ENCODE measurements at places on chromosomes 5 and 9.
A peak's percentile ranks its signal among the peaks of the same experiment; 100 is the strongest.

DNA sequence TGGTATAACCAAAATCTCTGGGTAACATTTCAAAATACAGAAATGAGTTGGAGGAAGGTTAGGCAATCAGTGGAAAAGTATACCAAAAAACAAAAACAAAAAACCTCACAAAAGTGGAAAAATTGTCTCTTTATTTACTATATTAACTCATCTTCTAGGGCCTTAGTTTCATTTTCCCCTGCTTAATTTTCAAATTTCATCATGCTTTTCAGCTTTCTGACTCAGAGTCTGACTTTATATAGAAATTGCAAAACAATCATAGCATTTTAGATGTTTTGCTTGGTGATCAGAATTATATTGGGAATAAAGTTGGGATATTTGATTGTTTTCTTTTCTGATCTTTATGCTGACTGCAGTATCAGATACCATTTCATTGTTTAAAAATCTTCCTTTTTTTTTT is 257.0 kb upstream of the PRR16 start:
- DNase-seq = no peak

DNA sequence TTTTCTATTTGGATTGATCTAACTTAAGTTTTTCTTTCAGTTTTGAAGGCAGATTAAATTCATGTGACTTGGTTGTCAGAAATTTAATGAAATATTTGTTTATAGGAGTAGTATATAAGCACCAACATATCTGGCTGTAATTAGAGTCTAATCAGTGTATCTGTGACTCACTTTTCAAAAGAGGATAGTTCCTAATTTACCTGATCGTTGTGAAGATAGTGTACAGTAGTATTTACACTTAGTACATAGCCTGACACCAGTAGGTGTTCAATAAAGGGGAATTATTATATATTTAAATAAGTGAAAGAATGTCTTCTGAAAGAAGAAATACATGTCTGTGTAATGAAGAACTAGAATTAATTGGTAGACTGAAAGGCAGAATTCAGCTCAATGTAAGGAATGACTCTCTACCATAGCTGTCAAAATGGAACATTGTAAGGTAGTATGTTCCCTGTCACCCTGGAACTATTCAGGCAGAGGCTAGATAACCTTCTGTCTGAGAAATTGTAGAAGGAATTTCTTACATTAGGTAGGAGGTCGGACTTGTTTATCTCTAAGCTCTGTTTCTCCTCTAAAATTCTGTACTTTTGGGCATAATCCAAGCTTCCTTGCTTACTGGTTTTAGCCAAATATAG is 8.6 kb downstream of the TGFBR1 start:
- no peak for DNase-seq

DNA sequence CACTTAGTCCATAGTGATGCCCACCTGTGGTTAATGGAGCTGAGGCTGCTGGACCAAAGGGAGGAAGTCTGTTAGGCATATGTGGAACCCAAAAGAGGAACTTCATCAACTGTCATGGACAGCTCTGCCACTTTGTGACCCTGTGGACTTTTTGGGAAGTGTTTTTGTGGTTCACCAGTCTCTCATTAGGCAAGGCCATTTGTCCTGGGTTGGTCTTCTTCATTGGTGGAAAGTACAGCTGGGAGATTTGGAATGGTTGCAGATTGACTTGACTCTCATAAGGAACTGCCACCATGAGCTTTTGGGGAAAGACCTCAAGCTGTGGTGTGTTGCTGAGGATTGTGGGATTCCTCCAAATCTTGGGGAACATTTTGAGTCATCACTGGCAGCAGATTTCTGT is 31.9 kb upstream of the IL12B start:
- DNase-seq = no peak

- DNase-seq = peak; percentile 69
These were observed 57.9 kb downstream of the DIAPH1 start for GRCh38 chr5:141560725-141561483.

DNA sequence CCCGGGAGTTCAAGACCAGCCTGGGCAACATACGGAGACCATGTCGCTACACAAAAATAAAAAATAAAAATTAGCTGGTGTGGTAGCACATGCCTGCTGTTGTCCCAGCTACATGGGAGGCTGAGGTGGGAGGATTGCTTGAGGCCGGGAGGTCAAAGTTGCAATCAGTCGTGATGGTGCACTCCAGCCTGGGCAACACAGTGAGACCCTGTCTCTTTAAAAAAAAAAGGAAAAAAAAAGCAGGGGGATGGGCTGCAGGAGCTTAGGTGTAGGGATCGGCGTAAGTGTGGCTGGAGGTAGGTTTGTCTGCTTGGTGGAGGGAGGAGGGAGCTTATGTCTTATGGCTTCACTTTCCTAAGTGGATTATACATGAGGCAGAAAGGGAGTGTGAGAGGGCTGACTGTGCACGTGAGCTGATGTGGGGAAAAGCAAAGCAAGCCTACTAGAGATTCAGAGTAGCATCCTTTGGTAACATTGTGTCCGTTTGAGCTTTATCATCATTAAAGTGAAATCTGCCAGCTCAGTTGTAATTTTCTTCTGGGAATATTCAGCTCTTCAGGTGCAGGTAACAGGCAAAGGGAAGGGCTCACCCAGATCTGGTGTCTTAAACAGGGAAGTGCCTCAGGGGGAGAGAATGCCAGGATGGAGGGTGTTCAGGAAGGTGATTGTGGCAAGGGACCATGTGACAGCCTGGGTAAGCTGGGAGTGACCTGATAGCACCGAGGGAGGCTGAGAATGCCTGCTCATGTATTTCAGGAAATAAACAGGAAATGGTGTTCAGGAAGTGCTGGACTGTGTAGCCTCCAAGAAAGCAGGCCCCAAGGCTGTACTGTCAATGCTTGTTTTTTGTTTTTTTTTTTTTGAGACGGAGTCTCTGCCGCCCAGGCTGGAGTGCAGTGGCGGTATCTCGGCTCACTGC is 17.6 kb upstream of the SETX start:
- no peak for DNase-seq

- peak; percentile 22 for DNase-seq
These were observed 185.0 kb upstream of the ELL2 start for GRCh38 chr5:96146675-96147074.

DNA sequence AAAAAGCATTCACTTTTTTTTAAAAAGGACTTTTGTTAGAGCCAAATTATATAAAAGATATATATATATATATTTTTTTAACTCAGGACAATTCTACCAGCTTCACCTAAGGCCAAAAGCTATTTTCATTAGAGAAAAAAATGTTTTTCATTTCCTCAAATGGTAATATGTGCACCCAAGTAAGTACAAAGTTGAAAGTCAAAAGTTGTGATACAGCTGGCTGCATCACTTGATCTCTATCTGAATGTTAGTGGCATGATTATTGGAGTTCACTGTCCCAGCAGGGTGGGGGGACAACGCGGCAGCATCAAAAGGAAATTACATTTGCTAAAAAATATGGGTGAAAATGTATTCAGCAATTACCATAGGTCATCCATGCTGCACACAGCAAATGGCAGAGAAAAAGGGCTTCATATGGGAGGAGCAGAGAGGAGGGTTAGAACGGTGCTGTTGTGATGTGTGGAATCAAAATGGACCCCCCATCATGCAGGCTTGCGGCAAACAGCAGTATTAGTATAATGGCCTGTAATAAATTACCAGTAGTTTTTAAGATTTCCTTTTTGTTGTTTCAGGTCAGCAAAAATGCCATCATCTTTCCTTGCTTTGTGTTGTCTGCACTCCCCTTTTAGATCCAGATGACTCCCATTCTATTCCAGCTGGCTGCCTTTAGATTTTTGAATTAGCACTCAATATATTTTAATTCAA is 253.7 kb downstream of the MAT2B start:
- no peak for DNase-seq

- DNase-seq = no peak
These were observed 3.8 kb downstream of the MRPL22 start for GRCh38 chr5:154944716-154945115.

- DNase-seq = peak; percentile 29
These were observed 77.1 kb downstream of the NTNG2 start for GRCh38 chr9:132238992-132239391.

All from H7 (cell line).